Activated naive CD4-positive, alpha-beta T cell (primary cell): ENCODE measurements at places on chromosomes 5 and 9.
A peak's percentile ranks its signal among the peaks of the same experiment; 100 is the strongest.

GRCh38 chr5:97135868-97136267 is 6.5 kb downstream of the LIX1 start:
- DNase-seq = no peak

- DNase-seq = no peak
Observed at GRCh38 chr5:80516826-80517225, 28.9 kb downstream of the FAM151B start.

DNA sequence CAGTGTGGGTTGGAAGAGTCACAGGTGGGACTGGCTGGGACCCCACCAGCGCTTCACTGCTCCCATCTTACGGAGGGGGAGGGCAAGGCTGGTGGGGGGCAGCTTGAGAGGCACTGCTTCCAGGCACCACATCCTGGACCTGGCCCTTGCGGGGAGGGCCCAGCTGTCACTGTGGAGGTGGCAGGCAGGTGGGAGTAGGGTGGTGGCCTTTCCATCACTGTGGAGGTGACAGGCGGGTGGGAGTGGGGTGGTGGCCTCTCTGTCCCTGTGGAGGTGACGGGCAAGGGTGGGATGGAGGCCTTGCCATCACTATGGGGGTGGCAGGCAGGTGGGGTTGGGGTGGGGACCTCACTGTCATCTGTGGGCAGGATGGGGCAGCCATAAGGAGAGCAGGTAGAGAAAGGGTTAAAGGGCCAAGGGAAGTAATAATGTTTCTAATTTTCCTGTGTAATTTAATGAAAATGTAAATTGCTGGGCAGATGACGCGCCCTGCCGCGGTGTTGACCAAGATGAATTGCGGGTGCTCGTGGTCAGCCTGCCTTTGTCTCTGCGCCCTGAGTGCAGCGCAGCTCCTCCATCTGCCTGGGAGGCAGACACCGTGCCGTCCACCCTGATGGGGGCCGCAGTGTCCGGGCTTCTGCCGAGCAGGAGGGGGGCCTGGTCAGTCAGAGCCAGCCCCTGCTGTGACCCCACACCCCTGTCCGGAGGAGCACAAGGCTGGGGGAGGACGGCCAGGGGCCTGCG is 20.8 kb downstream of the RXRA start:
- no peak for DNase-seq

DNA sequence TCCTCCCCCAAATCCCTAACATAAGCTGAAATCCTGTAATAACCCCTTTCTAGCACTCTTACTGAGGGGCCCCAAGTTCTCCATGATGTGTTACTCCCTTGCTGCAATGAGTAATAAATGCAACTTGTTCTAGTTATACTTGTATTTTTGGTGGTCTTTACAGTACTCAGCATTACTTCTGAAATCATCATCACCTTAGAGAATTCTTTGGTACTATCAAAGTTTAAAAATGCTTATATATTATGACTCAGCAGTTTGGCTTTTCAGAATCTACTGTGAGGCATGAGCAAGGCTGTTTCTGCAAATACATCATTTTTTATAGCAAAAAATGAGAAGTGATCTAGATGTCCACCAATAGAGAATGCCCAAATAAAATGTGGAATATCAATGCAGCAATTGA is 20.7 kb upstream of the ROPN1L start:
- DNase-seq = no peak

- no peak for DNase-seq
Observed at GRCh38 chr9:86347991-86348390, 6.2 kb downstream of the TUT7 start.

DNA sequence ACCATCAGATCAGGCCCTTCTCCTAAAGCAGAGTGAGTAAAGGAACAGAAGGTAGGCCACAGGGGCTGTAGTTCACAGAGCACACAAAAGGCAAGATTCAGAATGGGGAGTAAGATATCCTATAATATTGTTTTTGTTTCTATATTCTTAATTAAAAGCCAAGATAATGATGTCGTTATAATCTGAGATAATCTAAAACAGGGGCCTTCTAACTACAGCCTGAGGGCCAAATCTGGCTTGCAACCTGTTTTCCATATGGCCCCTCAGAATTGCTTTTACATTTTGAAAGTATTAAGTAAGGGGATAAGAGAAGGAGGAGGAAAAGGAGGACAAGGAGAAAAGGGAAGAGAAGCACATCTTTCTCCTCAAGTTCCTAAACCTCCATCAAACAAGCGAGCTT is 435.8 kb downstream of the CSNK1G3 start:
- no peak for DNase-seq

DNA sequence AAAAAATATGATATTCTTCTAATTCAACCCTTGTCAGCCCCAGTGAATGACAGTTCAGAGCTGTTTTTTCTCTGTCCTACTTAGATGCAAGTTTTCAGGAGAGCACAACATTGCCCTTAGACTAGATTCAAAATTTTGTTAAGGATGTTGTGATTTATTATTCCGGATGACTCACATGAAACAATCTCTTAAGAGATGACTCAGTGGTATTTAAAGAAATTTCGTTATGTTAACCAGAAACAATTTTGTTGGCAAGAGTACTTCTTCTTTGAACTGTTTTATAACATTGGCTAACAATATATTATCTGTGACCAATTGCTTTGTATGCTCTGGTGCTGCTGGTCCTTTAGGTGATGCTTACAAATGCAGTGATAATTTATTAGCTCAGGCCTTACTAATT is 132.0 kb downstream of the IZUMO3 start:
- DNase-seq = no peak

- no peak for DNase-seq
Observed at GRCh38 chr5:161372682-161373344, 173.7 kb downstream of the GABRB2 start.

DNA sequence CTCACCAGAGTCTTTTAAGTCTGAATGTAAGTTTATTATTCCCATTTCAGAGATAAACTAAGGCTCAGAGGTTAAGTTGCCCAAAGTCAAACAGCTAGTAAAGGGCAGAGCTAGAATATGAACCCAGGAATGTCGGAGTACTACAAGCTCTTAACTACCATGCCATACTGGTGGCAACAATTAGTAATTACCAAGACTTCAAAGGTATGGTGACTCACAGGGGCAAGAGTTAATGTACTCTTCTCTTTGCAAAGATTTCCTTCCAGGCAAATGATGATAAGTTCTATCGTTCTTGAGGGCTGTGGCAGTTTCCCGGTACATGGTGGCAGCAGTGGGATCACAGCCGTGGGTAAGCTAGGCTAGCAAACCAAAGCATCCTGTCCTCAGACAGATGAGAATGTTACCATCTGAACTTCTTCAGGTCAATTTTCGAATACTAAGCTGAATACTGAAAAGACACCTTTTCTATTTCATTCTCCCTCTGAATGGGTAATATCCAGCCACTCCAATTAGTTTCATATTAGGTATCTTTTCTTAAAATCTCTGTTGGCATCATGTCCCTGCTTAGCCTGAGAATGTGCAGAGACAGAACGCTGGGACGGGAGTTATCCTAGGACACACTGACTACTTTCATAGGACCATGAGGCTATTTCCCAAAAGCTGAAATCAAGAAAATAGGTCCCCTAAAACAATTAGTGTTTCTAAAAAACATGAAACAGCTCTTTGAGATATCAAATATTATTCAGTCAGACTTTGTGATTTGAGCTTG is 117.0 kb upstream of the NR5A1 start:
- DNase-seq = no peak

DNA sequence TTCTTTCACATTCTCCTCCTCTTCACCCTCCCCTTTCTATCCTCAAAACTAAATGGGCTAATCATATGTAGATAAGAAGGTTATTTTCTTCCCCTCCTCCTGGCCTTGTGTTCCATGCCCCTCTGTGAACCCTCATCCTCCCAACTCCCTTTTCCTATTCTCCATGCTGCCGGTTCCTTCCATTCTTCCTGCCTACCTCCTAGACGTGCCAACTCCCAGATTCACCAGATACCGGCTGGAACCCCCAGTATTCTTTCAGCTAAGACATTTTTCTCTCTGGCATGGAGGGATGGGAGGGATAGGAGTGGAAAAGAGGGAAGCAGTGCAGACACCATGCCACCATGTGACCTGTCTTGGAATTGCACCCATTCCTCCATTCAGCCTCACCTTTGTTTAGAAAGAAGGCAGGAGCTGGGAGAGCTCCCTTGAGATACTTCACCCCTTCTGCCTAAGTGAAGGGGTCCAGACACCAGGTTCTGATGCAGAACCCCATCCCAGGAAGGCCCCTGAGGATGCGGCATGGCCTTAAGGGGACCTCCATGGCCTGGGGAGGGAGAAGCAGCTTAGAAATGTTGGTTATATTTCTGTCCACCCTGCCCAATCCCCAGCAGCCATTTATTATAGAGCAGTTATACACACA is 4.8 kb downstream of the DNAJB5 start:
- DNase-seq = no peak

DNA sequence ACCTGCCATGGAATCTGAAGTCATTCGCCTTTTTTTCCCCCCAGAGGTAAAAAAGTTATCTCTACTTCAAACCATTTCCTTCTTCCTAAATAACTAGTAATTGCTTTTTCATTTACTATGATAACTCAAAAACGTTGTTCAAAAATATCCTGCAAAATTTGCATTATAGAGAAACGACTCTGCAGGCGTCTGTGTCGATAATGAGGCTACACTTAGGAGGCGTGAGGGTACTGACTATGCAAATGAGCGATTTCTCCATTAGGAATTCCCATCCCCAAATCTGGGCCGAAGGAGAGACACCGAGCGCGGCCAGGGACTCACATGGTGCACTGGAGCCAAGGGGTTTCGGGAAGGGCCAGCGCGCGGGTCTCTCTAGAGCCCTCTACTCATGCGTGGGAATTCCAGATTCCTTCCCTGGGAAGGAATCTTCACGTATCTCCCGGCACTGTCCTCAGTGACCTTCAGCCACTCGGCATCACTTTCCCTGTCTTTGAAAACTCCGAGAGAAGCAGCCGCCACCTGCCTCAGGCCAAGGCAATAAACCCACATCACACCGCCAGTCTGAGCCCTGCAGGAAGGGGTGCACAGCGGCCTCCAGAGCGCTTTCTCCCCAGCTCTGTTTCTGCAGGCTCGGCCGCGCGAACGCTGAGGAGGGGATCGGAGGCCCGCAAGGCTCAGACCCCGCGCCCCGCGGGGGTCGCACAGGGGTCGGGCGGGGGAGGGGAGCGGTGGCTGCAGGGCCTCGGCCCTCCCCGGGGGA is 718 bp upstream of the DENND4C start:
- peak; percentile 11 for DNase-seq

DNA sequence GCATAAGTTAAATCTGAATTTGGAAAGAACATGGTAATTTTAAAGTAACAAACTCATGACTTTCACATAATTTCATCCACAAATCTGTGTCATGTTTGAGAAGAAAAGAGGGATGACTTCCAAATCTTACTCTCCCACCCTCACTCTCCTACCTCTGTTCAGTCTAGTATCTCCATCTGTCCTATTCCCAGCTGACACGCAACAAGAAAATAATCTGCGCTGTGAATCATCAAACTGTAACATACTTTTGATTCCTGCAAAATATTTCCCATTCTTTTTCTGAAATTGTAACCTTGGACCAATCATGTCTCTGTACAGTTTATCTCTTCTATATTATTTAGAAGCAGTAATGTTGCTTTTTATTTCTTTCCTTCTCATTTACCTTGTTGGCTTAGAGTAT is 91.4 kb downstream of the SLC12A2 start:
- DNase-seq = no peak

DNA sequence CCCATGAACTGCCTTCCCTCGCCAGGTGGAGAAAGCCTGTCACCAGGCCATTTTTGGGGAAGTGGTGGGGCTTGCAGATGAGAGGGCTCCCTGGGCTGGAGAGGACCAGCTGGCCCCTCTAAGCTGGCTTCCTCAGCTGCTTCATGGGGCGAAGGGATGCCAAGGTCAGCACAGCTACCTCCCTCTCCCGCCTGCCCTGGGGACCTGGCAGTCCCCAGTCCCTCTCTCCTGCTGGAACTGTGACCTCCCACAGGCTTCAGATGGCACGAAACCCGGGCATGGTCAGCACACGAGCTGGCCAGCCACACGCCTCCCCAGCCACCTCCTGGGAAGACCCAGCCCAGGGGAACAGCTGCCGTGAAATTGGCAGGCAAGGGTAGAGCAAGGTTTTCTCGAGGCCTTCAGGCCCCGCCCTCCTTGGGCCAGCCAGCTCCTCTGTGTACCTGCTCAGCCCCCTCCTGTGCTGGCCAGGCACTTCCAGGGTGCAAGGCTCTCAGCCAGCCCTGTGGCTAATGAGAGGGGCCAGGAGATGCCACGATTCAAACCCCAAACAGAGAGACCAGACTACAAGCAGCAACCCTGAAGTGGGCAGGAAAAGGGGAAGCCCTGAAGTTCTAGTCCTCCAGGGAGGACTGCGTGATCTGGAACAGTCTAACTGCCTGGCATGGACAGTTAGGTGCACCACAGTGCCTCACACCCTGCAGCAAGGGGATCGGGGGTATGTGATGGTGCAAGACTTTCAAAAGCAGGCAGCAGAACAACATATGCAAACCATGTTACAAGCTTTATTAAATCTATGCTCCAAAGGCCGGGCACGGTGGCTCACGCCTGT is 12.9 kb downstream of the PLPP7 start:
- no peak for DNase-seq

GRCh38 chr5:6675784-6676491 is 37.3 kb upstream of the TENT4A start:
- no peak for DNase-seq

- no peak for DNase-seq
Observed at GRCh38 chr9:117302487-117302886, 112.4 kb downstream of the ASTN2 start.

GRCh38 chr5:12636209-12636608 is 732.0 kb upstream of the CTNND2 start:
- DNase-seq = no peak

- no peak for DNase-seq
Observed at GRCh38 chr9:131619680-131620079, 74.4 kb downstream of the PRRT1B start.

- no peak for DNase-seq
Observed at GRCh38 chr5:119255571-119256356, 100.1 kb upstream of the TNFAIP8 start.

- DNase-seq = peak; percentile 50
Observed at GRCh38 chr5:76403766-76404222, 709 bp downstream of the IQGAP2 start.

GRCh38 chr9:126468141-126468825 is 141.7 kb downstream of the MVB12B start:
- no peak for DNase-seq

GRCh38 chr5:93385655-93386054 is 195.4 kb downstream of the NR2F1-AS1 start:
- no peak for DNase-seq

DNA sequence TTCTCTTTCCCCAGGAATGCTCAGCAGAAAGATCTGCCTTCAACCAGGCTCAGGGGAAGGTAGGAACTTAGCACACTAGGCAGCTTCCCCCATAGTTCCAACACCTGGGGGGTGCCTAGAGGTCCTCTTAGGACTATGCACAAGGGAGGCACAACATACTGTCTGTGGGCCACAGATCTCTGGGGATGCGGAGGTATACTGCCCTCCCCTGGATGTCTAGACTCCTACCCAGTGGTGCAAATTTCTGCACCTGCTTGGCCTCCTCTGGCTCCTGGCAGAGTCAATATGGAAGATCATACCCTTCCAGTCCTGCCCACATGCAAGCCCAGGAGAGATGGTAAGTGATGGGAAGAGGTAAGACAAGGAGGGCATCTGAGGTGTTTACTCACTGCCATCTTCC is 247.5 kb upstream of the DAPK1 start:
- DNase-seq = no peak

- no peak for DNase-seq
Observed at GRCh38 chr5:57931807-57932206, 449.2 kb upstream of the ACTBL2 start.
